Stimulated activated CD8-positive, alpha-beta memory T cell treated with anti-CD3 and anti-CD28 coated beads, Interleukin-15, amount 100 ng/mL, for 48 hours (primary cell): ENCODE measurements at places on chromosomes 12 and 14.

DNA sequence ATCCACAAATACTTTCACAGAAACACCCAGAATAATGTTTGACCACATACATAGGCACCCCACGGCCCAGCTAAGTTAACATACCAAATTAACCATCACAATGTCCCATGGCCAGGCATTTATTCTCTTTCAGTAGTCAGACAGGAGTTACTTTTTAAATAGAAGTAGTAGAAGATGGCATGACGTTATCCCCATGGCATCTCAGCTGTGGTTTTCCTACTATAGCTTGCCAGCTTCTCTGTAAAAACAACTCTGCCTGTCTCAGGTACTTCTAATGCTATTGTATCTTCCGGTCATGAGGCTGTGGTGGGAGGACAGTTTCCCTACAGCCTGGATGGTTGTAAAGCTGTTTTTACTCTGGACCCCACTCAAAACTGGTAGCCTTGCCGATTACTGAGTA, 19.3 kb downstream of the CTSG start:
- no peak for DNase-seq

- DNase-seq: no peak
Observed at GRCh38 chr14:102445641-102446040, 63.9 kb downstream of the ANKRD9 start.

DNA sequence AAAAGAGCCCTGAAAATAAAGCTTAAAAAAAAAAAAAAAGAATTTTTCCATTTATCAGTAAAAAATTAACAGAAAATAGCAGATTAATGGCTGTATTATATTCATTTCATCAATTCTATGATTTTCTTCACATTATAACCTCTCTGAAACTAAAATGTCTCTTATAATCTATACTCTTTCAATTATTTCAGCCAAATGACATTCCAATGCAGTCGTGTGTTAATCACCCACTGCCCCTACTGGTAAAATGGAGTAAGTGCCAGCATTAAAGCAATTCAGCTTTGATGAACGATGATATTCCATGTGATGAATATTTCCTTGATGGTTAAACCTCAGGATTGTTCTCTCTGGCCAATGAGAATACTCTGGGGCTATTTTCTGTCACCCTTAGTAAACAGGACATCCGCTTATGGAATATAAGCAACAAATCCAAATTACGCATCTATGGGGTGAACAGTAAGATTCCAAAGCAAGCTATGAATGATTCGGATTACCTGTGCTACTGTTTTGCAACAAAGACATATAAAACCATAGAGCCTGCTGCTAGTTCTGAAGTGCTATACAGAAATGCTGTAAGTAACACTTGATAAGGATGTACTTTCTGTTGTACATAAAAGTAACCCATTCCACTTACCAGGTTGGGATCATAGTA, 20.3 kb upstream of the SYCP3 start:
- no peak for DNase-seq

- DNase-seq: no peak
Observed at GRCh38 chr12:72989458-72989947, 717.3 kb downstream of the TRHDE start.

DNA sequence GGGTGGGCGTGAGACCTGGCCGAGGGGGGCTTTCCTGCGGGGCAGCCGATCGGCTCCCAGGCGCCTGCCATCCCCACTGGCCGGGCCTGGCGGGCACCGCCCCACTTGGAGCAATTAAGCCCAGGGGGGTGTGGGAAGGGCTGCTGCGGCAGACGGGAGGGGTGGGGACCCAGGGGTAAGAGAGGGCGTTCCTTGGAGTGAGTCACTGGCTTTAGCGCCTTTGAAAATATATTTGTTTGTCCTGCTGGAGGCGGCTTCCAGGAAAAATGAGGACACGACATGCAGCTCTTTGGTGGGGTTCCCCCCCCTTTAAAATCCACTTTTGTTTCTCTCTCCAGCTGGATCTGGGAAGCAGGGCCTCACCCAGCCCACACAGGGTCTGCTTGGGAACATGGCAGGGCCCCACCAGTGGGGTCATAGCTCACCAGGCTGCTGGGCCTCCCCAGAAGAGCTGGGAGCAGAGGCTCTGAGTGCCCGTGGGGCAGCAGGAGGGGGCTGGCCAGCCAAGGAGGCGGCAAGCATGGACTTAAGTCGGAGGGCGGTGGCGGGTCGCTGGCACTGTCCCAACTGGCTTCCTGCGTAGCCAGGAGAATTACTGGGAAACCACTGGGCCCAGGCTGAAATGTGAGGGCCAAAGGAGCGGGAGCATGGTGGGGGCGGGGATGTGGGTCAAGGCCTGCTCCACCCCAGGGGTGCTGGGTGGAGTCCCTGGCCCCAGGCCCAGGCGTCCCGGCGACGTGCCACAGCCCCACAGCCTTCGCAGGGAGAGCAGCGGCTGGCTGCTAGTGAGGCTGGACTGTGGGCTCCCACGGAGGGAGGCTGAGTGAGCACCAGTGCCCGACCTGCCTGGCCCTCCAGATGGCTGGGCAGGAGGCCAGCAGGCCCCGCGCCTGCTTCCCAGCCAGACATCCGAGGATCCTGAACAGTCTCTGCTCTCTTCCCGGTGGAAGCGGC, 128.0 kb downstream of the RFLNA start:
- no peak for DNase-seq

DNA sequence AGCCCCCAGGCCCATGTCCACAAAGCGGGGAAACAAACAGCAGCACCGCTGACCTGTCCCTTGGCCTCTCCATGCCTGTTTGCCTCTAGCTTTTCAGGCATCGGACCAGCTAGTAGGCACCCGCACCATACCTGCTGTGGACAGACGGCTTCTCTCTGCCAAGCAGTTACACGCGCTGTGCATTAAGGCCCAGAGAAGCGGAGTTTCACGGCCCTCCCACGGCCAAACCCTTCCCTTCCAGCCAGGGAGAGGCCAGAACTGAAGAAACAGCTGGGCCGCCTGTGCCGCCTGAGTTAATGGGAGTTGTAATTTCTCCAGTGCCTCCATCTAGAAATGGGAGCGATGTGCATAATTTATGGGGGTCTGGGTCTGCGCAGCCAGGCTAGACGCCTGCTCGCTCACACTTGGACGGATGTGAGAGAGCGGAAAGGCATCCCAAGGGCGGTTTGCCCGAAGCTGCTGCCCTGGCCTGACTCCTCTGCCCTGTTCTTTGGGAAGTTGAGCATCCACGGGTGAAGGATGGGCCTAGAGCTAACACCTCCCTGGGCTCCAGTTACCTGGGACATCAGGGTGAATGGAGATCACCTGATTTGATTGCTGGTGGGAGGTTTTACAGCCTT, 89.7 kb upstream of the BCL11B start:
- DNase-seq: no peak

DNA sequence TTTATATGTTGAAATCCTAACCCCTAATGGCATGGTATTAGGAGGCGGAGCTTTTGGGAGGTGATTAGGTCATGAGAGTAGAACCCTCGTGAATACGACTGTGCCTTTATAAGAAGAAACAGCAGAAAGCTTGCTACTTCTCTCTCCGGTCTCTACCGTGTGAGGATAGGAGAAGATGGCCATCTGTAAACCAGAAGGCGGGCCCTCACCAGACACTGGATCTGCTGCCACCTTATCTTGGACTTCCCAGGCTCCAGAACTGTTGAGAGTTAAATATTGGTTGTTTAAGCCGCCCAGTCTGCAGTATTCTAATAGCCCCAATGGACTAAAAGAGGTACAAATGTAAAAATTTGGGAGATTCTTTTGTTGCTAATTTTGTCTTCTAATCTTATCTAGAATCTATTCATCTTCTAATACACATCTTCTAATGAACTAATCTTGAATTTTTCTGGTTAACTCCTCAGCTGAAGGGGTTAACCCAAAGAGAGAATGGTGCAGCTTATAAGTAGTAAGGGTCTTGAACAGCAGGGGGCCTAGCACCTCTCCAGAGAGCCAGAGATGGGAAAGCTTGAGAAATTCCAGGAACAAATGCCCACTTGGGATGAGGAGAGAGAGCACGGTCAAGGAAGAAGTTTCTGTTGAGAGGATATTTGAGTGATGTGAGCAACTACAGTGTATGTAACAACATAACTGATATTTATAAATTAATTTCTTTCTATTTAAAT, 264.0 kb upstream of the GRIP1 start:
- DNase-seq: no peak

GRCh38 chr12:40970320-40970907, 217.7 kb upstream of the PDZRN4 start:
- no peak for DNase-seq

DNA sequence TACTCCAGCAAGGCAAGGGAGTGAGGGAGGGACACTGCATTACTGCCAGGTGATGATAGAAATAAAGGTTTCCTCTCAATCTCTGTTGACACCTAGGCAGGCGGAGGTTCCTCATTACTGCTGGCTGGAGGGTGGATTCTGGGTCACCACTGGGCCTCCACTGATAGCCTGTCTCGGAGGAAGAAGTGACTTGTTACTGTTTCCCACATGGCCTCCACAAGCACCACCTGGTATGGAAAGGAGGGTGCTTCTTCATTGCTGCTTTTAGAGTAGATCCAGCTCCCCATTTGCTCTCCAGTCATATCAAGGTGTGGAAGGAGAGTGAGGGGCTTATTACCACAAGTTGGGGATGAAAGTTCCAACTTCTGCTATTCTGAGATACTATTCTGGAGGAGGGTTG, 6.4 kb downstream of the PRR4 start:
- DNase-seq: no peak

- DNase-seq: no peak
Observed at GRCh38 chr12:125149160-125150108, 84.2 kb downstream of the AACS start.

- no peak for DNase-seq
Observed at GRCh38 chr12:76206039-76206676, 121.7 kb upstream of the NAP1L1 start.

DNA sequence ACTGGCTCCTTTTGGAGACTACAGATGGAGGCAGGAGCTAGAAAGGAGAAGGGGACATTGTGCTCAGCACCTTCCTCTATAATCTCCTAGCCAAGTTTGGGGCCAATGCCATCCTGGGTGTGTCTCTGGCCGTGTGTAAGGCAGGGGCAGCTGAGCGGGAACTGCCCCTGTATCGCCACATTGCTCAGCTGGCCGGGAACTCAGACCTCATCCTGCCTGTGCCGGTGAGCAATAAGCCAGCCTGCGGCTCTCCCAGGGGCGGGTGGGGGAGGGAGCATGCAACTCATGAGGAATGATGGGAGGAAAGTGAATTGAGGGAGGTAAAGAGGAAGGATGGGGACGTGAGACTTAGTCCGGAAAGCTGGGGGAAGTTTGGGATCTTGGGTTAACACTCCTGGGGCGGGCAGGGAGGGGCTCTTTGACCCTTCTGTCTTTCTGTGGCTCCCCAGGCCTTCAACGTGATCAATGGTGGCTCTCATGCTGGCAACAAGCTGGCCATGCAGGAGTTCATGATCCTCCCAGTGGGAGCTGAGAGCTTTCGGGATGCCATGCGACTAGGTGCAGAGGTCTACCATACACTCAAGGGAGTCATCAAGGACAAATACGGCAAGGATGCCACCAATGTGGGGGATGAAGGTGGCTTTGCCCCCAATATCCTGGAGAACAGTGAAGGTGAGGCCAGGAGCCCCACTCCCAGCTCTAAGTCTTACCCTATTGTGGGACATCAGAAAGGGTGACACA, 3.3 kb downstream of the ENO2 start:
- no peak for DNase-seq

GRCh38 chr14:22908601-22909000, 10.3 kb downstream of the RBM23 start:
- no peak for DNase-seq

GRCh38 chr12:30706476-30706875, 10.8 kb upstream of the IPO8 start:
- DNase-seq: no peak

DNA sequence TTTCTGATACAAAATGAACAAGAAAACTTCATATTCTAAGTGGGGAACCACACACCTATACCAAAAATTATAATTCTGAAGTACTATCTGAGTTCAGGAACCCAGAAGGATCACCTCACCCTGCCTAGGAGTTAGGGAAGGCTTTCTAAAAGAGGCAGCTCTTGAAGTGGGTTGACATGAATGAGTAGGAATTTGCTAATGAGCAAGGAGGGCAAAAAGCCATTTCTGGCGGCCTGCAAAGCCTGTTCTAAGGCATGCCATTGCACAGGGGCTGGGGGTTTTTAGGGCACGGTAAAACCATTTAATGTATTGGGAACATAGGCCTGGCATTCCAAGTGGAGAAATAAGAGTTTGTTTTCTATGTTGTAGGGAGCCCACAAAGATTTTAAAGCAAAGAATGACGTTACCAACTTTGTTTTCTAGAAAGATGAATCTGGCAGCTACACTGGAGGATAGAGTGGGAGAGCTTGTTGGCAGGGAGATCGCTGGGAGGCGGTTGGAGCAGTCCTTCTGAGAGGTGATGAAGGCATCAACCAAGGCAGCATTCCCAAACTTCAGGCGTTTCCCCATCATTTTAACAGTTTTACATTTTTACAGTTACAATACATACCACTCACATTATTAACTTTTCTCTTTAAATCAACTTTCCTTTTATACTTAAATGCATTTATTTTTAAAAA, 14.1 kb downstream of the IFT43 start:
- DNase-seq: no peak

DNA sequence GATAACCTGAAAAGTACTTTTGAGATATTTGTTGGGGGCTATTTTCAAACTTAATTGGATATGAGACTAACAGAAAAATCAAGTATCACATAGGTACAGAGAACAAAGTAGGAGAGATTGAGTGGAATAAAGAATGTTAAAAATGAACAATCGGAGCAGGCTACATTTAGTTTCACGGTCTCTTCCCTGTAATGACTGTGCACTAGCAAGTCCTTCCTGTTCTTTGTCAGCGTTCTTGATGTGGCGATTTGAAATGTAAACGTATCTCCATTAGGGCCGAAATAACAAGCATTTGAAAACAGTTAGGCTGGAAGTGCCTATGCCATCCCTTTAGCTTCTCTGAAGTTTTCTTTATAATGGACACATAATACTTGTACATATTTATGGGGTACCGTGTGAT, 31.0 kb downstream of the SLC25A29 start:
- DNase-seq: no peak

GRCh38 chr14:79395061-79395460, 816.2 kb downstream of the DIO2 start:
- DNase-seq: no peak

- no peak for DNase-seq
Observed at GRCh38 chr14:105881021-105881930, 354.9 kb downstream of the TMEM121 start.

- DNase-seq: no peak
Observed at GRCh38 chr14:95530473-95531276, 4.2 kb upstream of the GLRX5 start.

GRCh38 chr12:52846356-52846970, 2.3 kb downstream of the KRT78 start:
- DNase-seq: no peak

GRCh38 chr14:51069055-51069454, 25.9 kb downstream of the TRIM9 start:
- DNase-seq: no peak

- no peak for DNase-seq
Observed at GRCh38 chr12:14607568-14607967, 39.9 kb upstream of the PLBD1 start.

- DNase-seq: no peak
Observed at GRCh38 chr12:14479004-14479403, 88.7 kb downstream of the PLBD1 start.
